ENCODE measurements at places on chromosomes 5 and 9.

- DNase-seq: no peak
Observed at GRCh38 chr5:76083555-76084495, 642 bp downstream of the SV2C start.

DNA sequence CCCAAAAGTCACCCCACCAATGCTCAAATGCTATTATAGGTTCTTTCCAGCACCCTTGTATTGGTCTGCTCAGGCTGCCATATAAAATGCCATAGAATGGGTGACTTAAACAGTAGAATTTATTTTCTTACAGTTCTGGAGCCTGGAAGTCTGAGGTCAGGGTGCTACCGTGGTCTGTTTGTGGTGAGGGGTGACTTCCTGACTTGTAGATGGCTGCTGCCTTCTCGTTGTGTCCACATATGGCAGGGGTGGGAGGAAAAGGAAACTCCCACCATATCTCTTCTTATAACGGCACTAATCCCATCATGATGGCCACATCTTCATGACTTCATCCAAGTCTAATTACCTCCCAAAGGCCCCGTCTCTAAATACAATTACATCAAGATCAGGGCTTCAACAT lies 257.8 kb upstream of the TARS1 start:
- DNase-seq: no peak

- DNase-seq: no peak
Observed at GRCh38 chr5:14200312-14200990, 57.3 kb downstream of the TRIO start.

- no peak for DNase-seq
Observed at GRCh38 chr9:122226142-122226757, 2.5 kb downstream of the LHX6 start.

DNA sequence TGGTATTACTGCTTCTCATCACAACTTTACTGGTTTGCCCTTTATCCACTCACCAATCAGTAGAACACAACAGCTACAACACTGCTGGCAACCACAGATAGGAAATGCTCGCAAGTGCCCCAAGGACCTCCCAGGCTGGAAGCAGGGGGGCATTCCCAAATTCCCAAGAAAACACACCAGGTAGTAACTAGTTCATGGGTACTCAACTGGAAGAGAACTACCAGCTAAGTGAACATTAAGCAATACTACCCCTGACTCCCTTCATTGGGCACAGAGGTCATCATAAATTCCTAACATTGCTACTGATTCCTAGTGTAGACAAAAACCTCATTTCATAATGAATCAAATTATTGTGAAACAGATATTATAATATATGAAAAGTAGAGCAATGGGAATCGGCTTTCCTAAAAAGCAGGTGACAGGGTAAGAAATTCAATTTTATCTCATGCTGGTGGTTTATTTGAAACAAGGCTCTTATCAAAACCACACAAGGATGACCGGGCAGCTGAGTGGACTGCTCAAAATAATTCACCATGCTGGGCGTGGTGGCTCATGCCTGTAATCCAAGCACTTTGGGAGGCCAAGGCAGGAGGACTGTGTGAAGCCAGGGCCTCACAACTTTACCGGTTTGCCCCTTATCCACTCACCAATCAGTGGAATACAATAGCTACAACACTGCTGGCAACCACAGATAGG lies 81.6 kb downstream of the TLE1 start:
- DNase-seq: no peak

- DNase-seq: no peak
Observed at GRCh38 chr5:7474821-7475403, 79.0 kb downstream of the ADCY2 start.

DNA sequence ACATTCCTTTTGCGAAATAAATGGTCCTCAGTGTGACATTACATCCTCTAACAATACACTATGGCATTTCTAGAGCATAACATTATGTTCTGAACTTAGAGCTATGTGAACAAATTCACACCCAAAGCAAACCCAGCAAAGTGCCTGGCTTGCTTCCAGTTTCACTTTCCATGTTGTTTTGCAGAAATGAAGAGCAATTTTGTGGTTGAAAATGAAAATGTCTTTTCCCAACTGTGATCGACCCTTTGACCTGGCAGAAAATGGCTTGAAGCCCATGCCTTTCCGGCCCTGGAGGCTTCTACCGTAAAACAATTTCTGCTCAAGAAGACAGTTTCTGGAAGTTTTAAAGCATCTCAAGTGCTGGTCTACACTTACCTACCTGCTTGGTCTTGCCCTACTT lies 344.7 kb upstream of the RGMB start:
- DNase-seq: no peak

DNA sequence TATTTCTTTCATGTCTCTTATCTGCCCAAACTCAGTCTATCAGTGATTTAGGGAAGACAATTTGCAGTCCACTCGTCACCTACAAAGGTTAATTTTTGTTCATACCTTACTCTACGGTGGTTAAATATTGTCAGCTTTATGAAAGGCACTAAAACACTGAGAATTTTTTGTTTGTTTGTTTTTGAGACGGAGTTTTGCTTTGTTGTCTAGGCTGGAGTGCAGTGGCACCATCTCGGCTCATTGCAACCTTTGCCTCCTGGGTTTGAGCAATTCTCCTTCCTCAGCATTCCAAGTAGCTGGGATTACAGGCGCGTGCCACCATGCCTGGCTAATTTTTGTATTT lies 26.4 kb upstream of the TXN start:
- no peak for DNase-seq

DNA sequence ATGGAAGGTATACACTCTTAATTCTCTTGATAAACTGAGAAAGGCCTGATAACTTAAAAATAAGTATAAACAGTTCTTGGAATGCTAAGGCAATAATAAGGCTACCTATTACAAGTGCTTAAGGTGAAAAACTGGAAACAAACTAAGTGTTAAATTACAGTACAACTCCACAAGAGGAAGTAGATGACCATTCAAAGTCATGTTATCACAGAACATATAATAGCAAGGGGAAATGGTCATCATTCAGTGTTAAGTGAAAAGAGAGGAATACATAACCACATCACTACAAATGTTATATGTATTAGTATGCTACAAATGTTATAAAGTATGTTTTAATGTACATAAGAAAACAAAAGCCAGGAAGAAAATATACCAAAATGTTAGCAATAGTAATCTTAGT lies 135.9 kb downstream of the CCDC192 start:
- no peak for DNase-seq

- no peak for DNase-seq
Observed at GRCh38 chr5:176851871-176852658, 41.7 kb downstream of the UNC5A start.

DNA sequence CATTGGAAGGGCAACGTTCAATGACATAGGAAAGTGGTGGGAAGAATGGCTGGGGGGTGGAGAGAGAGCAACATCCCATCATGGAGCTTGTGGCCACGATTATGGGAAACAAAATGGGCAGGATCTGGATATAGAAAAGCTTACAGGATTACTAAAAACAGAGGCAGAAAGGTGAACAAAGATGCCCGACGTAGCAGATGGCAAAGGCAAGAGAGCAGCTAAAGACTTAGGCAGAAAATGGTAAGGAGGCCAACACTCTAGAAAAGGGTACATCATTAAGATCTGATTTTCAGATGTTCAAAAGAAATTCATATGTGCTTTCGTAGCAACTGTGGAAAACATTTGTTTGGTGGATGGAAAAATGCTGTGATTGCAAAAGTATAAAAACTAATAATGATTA lies 102.5 kb downstream of the OTULIN start:
- DNase-seq: no peak

GRCh38 chr5:41157272-41157894 lies 55.9 kb downstream of the C6 start:
- DNase-seq: no peak

- no peak for DNase-seq
Observed at GRCh38 chr5:97182571-97183099, 412 bp downstream of the RIOK2 start.

- DNase-seq: no peak
Observed at GRCh38 chr9:120876842-120877240, at the start of gene PHF19. PHF19 (minus strand) TSS chr9:120877188; CDS start chr9:120874741, 2,447 bp downstream.

DNA sequence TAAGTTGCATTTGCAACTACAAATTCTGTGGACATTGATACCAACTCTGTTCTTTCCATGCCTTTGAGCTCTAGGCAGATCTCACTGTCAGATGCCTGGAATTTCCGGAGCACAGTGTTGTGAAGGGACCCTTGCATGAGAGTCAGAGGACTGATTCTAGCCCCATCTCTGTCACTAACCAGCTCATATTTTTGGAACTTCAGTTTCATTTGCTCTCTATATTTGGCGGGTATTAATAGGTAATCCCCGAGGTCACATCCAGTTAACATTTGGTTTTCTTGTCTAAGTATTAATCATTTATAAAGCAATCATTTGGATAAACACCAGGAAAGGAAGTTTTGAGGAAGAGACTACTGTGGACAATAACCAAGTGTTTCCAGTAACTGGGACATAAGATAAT lies 115.7 kb downstream of the MAN2A1 start:
- DNase-seq: no peak

DNA sequence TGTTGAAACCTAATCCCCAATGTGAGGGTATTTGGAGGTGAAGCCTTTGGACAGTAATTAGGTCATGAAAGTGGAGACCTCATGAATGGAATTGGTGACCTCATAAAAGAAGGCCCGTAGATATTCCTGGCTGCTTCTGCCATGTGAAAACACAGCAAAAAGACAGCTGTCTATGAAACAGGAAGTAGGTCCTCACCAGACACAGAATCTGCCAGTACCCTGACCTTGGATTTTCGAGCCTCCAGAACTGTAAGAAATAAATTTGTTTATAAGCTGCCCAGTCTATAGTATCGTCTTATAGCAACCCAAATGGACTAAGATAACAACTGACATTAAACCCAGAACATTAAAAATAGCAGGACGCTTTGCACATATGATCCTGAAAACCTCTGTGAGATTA lies 371.1 kb downstream of the SPOCK1 start:
- DNase-seq: no peak

GRCh38 chr5:15550502-15551112 lies 50.6 kb downstream of the FBXL7 start:
- no peak for DNase-seq

Measured in HCT116 (cell line).